ACHN (cell line): ENCODE measurements at places on chromosomes 2 and 18.

DNA sequence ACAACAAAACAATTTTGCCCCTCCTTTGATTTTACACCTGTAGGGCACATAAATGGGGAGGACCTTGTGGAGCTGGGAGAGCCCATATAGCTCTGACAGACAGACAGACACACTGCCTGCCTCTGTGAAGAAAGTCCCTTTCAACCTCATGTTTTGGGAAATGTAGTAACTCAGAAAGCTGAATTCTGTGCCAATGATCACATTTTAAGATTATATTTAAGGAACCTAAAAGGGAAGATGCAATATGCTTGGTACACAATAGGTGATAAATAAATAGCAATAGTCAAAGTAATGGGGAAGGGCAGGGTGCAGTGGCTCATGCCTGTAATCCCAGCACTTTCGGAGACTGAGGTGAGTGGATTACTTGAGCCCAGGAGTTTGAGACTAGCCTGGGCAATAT lies 446.4 kb upstream of the ID2 start:
- DNase-seq = no peak

GRCh38 chr2:180577567-180577966 lies 402.8 kb upstream of the UBE2E3 start:
- no peak for DNase-seq

DNA sequence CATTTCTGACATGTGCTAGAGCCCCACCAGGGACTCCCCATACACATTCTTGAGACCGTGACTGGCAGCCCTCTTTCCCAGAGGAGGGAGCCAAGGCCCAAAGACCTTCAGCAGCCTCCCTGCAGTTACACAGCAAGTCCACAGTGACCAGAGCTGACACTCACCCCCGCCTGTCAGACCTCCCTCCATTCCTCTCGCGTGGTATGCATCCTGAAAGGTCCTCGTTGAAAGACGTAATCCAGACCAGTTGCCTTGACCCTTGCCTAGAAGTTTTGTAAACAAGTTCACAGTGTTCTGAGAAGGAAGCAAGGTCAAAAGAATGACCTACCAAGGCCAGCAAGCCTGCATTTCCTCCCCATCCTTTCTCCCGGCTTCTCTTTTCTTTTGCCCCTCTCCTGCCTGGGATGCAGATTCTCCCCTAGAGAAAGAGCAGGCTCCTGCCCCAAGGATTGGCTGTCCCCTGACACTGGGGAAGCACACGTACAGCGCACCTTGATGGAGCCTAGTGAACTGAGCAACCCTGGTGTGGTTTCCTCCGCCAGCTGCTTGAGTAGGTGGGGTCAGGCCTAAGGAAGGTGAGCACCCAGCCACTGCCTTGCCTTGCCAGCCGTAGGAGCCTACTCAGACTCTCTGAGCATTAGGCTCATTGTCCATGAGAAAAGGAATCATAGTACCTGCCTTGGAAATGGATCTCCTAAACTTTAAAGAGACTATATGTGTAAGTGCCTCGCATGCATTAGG lies 18.3 kb downstream of the TRIB2 start:
- DNase-seq = no peak

GRCh38 chr2:54551123-54551756 lies 95.1 kb downstream of the SPTBN1 start:
- DNase-seq = no peak

GRCh38 chr2:196372276-196372809 lies 201.0 kb upstream of the STK17B start:
- DNase-seq = no peak

GRCh38 chr18:12840382-12840781 lies 43.7 kb downstream of the PTPN2 start:
- DNase-seq = no peak

- no peak for DNase-seq
Observed at GRCh38 chr2:241579281-241579680, 20.7 kb downstream of the BOK start.

DNA sequence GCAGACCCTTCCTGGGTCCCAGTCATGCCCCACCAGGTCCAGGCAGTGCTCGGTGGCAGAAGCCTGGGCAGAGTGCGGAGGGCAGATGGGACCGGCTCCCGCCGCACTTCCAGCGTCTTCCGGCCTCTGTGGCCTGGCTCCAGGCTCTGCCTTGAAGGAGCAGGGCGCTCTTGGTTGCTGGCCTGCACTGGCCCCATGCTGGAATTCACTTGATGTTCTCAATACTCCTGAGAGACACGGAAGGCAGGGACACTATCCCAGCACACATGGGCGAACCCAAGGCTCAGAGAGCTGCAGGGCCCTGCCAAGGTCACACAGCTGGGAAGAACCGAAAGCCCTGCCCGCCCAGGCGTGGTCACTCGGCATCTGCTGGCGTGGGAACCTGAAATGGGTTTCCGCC lies 87.6 kb upstream of the ODC1 start:
- no peak for DNase-seq

- no peak for DNase-seq
Observed at GRCh38 chr2:109380502-109381326, 233.1 kb downstream of the SEPTIN10 start.

GRCh38 chr2:44952806-44953498 lies 11.4 kb downstream of the SIX3 start:
- no peak for DNase-seq

DNA sequence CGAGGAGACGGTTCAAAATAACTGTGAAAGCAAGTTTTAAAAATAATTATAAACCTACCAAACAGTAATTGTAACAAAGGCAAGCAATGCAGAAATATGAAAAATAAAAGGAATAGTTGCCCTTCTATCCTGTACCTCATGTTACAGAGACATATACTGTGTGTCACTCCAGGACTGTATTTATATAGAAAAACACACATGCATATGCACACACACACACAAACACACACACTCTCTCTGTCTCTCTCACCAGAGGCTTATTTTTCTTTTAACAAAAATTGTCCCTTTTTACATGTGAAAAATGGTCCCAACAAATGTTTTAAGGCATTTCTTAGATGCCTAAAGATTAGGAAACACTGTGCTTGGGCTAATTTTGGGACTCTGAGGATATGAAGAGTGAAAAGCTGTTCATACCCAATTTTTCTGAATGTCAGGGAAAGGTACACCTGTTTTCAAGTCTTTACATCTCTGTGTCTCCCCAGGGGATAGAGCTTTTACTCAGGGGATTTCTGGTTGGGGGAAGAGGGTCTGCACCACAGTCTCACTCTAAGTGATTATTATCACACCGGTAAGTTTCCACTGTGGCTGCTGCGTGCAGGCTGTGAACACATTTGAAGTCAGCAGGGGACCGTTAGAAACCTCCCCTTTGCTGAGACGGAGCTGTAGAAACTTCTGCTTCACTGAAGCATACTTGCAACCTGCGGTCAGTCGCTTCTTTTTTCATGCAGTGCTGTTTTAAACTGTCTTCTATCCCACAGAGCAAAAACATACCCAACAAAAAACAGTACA lies 51.4 kb upstream of the SPAG16 start:
- DNase-seq = no peak

- no peak for DNase-seq
Observed at GRCh38 chr2:168956392-168956791, 55.3 kb downstream of the G6PC2 start.

GRCh38 chr2:120949027-120949956 lies 213.6 kb downstream of the GLI2 start:
- DNase-seq = peak; percentile 63

DNA sequence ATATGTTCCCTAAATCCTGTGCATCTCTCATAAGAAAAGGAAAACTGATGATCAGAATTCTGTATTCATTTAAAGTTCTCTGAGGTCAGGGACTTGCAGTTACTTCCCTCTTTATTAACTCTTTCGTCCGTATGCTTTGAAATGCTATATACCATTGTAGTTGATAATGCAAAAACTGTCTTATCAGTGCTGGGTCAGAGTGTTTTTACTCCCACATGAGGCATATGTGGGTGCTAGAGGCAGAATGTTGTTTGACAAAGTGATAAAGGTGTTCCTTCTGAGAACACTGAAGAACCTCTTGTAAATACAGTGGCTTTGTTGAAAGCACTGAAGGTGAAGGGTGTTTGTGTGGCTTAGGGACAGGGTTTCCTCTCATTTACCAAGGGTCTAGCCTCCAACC lies 136.5 kb upstream of the NFATC1 start:
- DNase-seq = no peak

GRCh38 chr18:79418642-79419041 lies 22.9 kb downstream of the NFATC1 start:
- DNase-seq = no peak

DNA sequence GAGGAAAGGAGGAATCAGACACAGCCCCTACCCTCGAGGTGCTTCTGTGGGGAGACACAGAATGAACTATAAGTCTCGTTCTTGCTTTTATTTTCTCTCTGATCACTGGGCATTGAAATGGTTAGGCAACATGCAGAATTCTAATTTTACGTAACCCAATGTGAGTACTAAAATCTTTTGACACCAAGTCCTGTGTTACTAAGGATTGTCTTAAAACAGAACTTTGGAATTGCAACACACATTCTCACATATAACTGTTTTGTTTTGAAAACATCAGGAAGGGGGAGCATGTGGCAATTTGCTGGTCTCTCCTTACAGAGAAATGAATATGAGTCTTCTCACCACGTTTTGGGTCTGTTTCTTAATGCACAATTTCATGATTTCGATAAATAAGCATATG lies 23.6 kb upstream of the SULT1C4 start:
- DNase-seq = no peak

DNA sequence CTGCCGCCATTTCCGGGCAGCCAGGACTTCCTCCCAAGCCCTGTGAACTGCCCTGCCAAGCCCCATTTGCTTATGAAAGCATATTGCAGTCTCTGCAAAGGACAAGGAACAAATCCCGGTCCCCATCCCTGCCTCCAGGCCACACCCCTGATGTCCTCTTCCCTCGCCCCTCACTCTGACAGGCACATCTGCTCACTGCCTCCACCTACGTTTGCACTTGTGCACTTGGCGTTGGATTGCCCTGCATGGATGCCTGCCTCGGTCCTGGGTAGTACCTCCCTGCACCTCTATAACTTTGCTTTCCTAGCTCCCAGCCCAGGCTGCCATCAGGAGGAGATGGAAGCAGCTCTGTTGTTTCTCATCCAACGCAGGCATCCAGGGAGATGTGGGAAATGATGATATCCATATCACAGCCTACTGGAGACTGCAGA lies 19.6 kb upstream of the RPL31 start:
- no peak for DNase-seq

DNA sequence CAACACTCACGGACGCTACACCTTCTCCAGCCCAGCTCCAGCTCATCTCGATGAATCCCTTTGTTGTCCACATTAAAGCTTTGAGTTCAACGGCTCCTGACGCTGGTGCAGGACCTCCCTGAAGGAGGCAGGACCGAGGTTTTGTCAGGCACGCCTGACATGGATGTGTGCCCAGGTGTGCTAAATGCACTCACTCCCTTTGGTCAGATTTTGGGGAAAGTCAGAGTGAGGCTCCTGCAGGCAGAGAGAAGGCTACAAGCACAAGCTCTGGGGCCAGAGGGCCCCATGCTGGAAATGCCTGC lies 78.6 kb downstream of the NDUFA10 start:
- no peak for DNase-seq

DNA sequence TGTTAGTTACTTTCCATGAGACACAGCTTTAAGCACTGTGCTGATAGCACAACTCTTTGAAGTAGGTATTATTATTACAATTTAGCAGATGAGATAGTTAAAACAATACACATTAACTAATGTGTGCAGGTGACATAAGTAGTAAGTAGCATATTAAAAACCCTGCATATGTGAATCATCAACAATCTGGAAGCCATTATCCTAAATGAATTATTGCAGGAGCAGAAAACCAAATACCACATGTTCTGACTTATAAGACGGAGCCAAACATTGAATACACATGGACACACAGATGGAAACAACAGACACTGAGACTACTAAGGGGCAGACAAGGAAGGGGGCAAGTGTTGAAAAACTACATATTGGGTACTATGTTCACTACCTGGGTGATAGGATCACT lies 300.3 kb upstream of the GULP1 start:
- DNase-seq = no peak

DNA sequence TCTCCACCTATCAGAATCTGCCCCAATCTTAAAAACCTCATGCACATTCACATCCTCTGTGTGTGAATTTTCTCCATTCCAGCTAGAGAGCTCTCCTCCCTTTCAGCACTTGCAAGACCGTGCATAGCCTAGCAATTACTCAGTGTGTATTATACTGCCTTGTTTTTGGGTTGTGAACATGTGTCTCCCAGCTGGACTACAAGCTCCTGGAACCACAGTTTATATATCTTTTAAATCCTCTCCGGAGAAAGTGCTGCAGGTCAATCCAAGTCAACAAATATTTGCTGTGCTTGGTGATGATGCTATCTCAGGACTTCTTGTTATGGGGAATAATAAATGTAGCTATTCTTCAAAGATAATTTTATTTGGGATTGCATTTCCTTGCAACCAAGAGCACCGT lies 58.2 kb upstream of the MEX3C start:
- DNase-seq = no peak

GRCh38 chr2:140247451-140248195 lies 1467.4 kb upstream of the NXPH2 start:
- DNase-seq = no peak

DNA sequence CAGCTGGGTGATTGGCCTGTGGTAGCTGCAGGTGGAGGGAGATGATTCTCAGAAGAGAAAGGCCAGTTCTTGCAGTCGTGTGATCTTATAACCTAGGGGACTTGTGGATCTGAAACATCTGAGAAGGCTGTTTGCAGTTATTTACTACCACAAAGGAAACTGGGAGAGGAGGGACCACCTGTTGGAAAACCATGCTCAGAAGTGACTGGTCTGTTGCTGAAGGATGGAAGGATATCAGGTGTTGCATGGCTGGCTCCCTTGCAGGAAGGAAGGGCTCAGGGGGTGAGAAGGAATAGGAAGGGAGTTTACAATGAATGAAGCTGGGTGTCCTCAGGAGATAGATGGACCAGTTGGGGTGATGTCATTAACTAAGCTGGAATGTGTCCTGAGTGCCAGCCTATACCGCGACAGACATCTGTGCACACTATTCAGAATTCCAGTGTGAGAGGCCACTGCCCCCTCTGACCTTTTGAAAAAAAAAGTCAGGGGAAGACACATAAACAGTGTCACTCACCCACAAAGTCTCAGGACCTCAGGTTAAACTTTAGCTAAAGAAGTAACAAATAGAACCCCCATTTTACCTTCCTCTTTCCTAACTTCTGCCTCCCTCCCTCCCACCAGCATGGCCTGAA lies 17.5 kb downstream of the IGFBP2 start:
- DNase-seq = no peak

GRCh38 chr2:212974692-212975091 lies 176.7 kb downstream of the IKZF2 start:
- DNase-seq = no peak

GRCh38 chr2:23705771-23706612 lies 220.9 kb downstream of the ATAD2B start:
- no peak for DNase-seq

- DNase-seq = no peak
Observed at GRCh38 chr2:136239079-136239685, 121.2 kb upstream of the CXCR4 start.

GRCh38 chr2:24971286-24971535 lies 544 bp downstream of the DNAJC27 start:
- DNase-seq = no peak

GRCh38 chr2:12636837-12637581 lies 79.7 kb upstream of the TRIB2 start:
- DNase-seq = no peak

- DNase-seq = no peak
Observed at GRCh38 chr2:211049321-211050018, 493.1 kb downstream of the CPS1 start.

- no peak for DNase-seq
Observed at GRCh38 chr2:11767779-11768178, 21.3 kb downstream of the LPIN1 start.

GRCh38 chr2:121342751-121343150 lies 57.7 kb upstream of the TFCP2L1 start:
- DNase-seq = no peak

GRCh38 chr2:68762665-68763064 lies 28.1 kb downstream of the ARHGAP25 start:
- no peak for DNase-seq
